Tracheal epithelial cell (primary cell): ENCODE measurements at places on chromosomes 3 and 15. TPM values are rescaled to one million over a fixed set of nuclear protein-coding genes. Genes with fewer than 3 reads are reported as not detected.

POLQ gene
- total RNA-seq: 1.4 and 5.5 TPM in 2 replicates

ALG1L2 gene
- not detected in 2 replicates for total RNA-seq

CDHR4 gene
- not detected in 2 replicates for total RNA-seq

PLCH1 gene
- under 0.01 and 0.24 TPM in 2 replicates for total RNA-seq

ATP8B4 gene
- 0.24 and 1.1 TPM in 2 replicates for total RNA-seq

NRROS gene
- under 0.01 TPM in 1 of 2 replicates, not detected in the other for total RNA-seq

ZNF662 gene
- 0.96 and 1.1 TPM in 2 replicates for total RNA-seq

SERINC4 gene
- not detected in 2 replicates for total RNA-seq

ATXN7 gene
- total RNA-seq: 4.7 and 7.0 TPM in 2 replicates

CHL1 gene
- total RNA-seq: under 0.01 and 2.1 TPM in 2 replicates
